ENCODE measurements at places on chromosomes 12 and 14.

DNA sequence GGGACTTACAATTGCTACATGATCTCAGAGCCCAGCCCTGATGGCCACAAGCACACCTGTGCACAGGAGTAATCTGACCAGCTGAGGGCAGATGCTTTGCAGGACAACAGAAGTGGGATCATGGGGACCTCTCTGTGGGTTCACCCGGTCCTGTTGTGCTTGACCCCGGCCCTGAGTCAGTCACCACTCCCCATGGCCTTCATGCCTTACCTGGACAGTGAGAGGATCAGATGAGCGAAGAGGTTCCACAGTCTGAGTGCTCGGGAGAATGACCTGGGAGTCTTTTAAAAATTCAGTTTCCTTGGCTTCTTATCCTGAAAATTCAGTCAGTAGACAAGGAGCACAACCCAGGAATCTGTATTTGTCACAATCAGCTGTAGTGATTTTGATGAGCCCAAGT, 88.1 kb downstream of the NTF3 start:
- no peak for DNase-seq

DNA sequence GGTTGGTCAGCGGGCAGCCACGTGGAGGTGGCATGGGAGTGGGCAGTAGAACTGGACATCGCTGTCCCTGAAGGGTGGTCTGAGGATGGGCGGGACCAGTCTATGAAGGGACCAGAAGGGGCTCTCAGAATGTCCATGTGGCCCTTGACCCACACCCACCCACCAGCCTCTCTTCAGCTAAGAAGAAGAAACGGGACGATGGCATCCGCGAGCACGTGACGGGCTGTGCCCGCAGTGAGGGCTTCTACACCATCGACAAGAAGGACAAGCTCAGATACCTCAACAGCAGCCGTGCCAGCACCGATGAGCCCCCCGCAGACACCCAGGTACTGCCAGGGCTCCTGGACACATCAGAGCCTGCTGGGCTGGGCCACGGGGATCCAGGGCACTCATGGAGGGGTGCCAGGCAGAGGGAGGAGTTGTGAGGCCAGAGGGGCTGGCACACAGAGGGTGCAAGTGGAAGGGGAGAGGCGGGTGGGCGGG, 21.3 kb downstream of the SETD1B start:
- DNase-seq = no peak

DNA sequence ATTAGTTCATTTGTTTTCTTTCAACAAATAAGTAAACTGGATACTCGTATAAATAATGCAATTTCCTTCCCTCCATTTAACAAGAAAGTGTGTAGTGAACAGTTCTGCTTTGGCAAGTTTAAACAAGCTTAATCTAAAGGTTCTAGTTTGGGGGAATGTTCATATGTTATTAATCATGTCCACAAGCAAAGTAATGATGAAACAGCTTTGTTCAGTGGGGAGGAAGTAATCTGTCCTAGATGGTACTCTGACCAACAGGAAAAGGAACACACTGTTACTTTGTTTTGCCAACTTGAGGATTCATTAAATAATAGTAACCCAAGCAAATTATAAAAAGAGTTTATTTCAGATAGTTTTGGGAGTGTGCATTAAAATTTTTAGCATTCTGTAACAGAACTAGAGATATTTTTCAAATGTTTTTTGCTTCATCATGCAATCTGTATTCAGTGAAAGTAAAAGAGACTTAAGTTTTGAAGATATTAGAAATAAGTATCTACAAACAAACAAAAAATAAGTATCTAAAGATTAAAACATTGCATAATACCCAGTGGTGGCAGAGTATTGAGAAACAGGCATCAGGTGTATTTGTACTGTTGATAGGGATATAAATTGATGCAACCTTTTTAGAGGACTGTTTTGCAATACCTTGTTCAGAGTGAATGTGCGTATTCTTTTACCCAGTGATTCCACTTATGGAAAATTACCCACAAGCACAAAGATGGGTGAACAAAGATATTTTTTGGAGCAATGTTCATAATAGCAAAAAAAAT, 61.1 kb downstream of the RAB35 start:
- no peak for DNase-seq

GRCh38 chr14:36820901-36821300, 159.2 kb downstream of the PAX9 start:
- no peak for DNase-seq

DNA sequence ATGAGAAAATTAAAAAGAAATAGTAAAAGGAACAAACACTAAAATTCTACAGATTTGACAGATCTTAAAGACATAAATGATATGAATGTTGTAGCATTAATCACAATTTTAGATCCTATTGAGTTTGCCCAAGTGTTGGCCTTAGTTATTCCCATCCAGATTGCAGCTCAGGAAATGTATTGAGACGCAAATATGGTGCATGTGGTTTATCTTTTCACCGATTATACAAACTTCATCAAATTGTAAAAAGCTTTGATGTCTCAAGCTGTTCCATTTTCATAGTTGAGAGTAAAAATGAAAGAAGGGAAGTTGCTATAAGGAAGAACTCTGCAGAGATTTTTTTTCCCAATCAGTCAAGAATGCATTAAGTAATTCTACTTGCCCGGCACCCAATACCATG, 328.4 kb downstream of the EGLN3 start:
- no peak for DNase-seq

DNA sequence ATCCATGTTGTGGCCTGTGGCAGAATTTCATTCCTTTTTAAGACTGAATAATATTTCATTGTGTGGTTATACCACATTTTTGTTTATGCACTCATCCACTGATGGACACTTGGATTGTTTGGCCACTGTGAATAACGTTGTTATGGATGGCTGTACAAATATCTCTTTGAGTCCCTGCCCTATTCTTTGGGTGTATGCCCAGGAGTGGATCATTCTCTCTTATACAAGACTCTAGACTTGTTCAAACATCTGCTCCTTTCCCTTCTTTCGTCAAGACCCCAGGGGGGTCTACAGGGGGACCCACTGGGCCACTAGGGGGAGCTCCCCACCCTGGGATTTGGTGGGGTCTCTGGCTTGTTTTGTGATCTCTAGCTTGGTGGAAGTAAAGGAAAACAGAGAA, 77.4 kb downstream of the FBXL14 start:
- DNase-seq = no peak

DNA sequence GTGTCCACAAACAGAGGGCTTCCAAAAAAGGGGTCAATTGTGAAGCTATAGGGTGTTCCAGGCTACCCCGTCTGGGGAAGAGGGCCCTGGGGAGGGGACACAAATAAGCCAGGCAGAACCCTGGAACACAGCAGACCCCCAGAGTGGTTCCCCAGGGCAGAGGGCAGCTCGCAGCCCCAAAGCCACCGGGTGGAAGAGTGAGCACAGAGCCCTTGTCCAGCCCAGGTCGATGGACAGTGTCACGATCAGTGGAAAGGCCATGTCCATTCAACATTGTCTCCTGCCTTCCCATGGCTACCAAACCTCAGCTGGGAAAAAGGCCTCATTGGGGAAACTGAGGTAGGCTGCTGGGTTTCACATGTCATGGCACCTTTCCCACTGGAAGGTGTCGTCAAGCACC, 131.4 kb downstream of the DICER1 start:
- DNase-seq = no peak

- DNase-seq = no peak
Observed at GRCh38 chr12:62817556-62818271, 117.2 kb downstream of the PPM1H start.

- no peak for DNase-seq
Observed at GRCh38 chr14:54737132-54737711, 165.4 kb downstream of the GCH1 start.

GRCh38 chr12:54133772-54134375, 54.9 kb downstream of the SMUG1 start:
- DNase-seq = no peak

- peak; percentile 58 for DNase-seq
Observed at GRCh38 chr12:14961466-14962152, at the start of gene ARHGDIB. ARHGDIB (minus strand) TSS chr12:14961601; CDS start chr12:14950712, 10,889 bp downstream.

- DNase-seq = no peak
Observed at GRCh38 chr12:132083614-132083940, 60.5 kb downstream of the DDX51 start.

GRCh38 chr12:92021666-92022035, 124.0 kb downstream of the BTG1 start:
- DNase-seq = no peak

DNA sequence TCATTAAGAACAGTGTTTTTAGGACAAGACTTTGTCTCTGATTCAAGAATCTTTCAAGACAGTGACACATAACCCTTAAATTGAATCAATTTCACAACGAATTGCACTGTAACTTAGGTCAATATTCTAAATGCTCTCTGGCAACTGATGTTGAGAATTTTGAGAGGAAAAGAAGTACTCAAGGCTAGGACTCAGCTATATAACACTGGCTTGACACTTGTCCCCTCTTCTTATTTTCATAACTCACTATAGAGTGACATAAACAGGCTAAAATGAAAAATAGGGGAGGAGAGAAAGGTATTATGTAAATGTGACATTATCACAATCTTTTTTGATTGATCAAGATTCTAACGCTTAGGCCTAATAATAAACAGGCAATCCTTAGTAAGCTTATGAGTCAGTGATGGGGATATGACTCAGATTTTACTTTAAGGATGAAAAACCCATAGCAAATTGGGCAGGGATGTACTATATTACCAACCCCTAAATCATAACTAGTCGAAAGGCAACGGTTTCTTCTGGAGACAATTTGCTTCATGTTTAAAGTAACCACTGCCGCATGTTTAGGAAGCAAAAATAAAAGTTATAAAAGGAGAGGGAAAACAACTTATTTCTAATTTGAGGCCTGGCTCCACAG, 10.9 kb downstream of the BTG1 start:
- DNase-seq = no peak

GRCh38 chr12:42473130-42473529, 116.4 kb downstream of the PRICKLE1 start:
- DNase-seq = no peak

DNA sequence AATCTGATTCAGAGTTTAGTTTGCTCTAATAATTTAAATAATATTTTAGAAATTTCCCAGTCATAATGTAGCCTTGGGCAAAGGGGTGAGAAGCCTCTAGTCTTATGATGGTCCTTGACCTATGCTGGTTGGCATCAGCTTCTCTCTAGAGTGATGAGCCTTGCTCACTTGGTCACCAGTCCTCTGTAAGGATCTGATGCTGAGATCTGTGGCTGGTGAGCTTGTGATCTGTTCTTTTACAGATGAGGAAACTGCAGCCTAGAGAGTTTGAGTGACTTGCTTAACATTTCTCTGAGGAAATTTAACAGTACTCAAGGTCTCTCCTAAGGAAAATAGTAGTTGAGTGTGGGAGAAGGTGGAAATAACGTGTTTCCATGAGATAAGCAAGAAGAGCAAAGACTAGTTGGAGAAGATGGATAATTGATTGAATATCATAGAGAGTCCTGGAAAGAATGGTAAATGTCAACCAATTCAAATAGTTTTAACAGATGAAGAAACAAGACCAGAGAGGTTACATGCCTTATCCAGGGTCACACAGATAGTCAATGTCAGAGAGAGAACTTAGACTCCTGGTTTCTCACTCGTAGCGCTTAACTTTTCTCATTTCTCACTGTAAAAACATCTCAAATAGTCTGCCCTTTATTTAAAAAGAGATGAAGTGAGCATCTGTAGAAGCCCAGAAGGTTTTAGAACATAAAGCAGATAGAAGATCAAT, 89.7 kb upstream of the ETV6 start:
- no peak for DNase-seq

- no peak for DNase-seq
Observed at GRCh38 chr12:92595663-92596062, 107.1 kb upstream of the PLEKHG7 start.

GRCh38 chr14:57737598-57737997, 128.3 kb downstream of the SLC35F4 start:
- DNase-seq = no peak

DNA sequence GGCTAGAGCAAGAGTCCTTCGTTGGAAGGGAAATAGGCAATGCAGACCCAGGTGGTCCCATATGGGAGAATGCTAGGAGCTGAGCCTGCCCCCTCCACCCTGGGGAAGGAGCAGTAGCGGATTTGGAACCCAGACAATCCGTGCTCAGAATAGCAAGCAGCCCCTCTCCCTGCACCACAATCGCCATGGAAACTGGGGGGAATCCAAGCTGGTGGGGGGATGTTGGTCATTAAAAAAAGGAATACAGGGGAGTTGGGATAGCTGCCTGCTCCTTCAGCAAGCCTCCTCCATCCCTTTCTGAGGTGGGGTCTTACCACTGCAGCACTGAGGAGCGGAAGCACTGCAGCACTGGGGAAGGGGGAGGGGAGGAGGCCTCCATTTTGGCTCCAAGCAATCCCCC, 2.9 kb downstream of the RND1 start:
- no peak for DNase-seq

GRCh38 chr14:93007225-93007997, 84.5 kb downstream of the CHGA start:
- DNase-seq = peak; percentile 69

- no peak for DNase-seq
Observed at GRCh38 chr12:43072431-43072830, 479.6 kb downstream of the ADAMTS20 start.

- DNase-seq = no peak
Observed at GRCh38 chr12:118033323-118033722, 16.8 kb downstream of the RFC5 start.

DNA sequence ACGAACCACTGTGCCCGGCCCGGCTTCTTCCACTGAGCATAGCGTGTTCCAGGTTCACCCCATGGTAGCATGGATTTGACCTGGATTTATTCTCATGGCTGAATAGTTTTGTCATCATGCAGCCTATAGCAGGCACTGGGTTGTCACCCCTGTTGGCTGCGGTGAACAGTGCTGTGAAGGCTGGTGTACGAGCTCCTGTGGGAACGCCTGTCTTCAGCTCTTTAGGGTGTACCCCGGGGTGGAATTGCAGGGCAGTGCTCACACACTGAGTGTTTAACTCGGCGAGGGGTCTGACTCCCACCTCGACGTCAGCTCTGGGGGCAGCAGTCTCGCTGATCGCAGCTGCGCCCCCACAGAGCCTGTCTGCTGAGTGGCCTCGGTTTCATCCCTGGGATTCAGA, 15.3 kb downstream of the MMP17 start:
- no peak for DNase-seq
